Activated T-helper 2 cell treated with anti-CD3 and anti-CD28 coated beads, Interferon-gamma antibody, Interleukin-2, Interleukin-4, amounts not matched to agents 10 μg/mL and 5 μg/mL and 100 μg/mL, durations not matched to agents 14 hours and 24 hours and 36 hours (primary cell): ENCODE measurements at places on chromosomes 7 and 10. TPM values are rescaled to one million over a fixed set of nuclear protein-coding genes. Genes with fewer than 3 reads are reported as not detected.

GRCh38 chr10:121891103-121891502, 36.7 kb downstream of the ATE1 start:
- no peak overlapping the region for H3K27ac ChIP-seq
- H3K27me3 ChIP-seq: no peaks in the 10 kb centered on the region
- H3K36me3 ChIP-seq: peaks cover 15% of the 10 kb centered on the region
- no peak for DNase-seq
- H3K4me1 ChIP-seq: no peaks in the 10 kb centered on the region

GRCh38 chr7:26279405-26279804, 12.3 kb upstream of the SNX10 start:
- H3K27me3 ChIP-seq: no peaks in the 10 kb centered on the region
- no peaks in the 10 kb centered on the region for H3K36me3 ChIP-seq
- H3K27ac ChIP-seq: no peak overlapping the region

- H3K27ac ChIP-seq: no peak overlapping the region
- H3K4me3 ChIP-seq: no peak overlapping the region
- H3K4me1 ChIP-seq: no peaks in the 10 kb centered on the region
These were observed 19.0 kb upstream of the COMTD1 start for GRCh38 chr10:75254739-75255138.

CPED1 gene
- not detected in 2 replicates for total RNA-seq

DNA sequence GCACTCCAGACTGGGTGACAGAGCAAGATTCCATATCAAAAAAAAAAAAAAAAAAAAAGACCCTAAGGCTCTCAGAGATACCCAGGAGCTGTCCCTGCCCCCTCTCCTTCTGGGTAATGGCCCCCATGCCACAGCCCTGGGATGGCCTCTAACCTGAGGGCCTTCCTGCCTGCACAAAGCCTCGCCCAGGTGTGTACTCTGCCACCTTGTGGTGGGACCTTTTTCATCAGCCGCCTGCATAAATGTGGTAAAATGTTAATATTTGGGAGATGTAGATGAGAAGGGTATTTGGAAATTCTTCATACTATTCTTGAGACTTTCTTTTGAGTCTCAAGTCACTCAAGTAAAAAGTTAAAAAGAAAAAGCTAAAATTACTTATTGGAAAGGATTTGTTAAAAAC, 46.3 kb upstream of the RNF216 start:
- peak; percentile 24 for DNase-seq
- H3K27me3 ChIP-seq: no peaks in the 10 kb centered on the region
- H3K4me1 ChIP-seq: peaks cover 13% of the 10 kb centered on the region
- H3K4me3 ChIP-seq: no peak overlapping the region

DNA sequence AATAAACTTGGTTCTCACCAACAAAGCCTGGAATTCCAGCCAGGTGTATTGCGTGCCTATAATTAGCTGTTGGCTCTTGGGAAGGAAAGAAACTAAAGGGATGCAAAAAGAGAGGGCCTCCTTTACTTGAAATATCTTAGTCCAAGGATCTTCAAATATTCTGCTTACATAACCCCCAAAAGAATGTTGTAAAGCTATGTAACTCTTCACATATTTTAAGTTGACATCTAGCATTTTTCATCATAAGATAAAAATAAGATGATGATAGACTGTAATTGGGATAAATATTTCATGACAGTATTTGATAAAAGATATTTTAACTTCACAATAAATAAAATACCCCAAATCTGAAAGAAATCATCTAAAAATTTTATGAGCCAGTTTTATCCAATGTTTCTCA, 52.5 kb upstream of the SEPTIN7 start:
- H3K36me3 ChIP-seq: no peaks in the 10 kb centered on the region
- no peak overlapping the region for H3K27ac ChIP-seq
- H3K4me1 ChIP-seq: no peaks in the 10 kb centered on the region

DNA sequence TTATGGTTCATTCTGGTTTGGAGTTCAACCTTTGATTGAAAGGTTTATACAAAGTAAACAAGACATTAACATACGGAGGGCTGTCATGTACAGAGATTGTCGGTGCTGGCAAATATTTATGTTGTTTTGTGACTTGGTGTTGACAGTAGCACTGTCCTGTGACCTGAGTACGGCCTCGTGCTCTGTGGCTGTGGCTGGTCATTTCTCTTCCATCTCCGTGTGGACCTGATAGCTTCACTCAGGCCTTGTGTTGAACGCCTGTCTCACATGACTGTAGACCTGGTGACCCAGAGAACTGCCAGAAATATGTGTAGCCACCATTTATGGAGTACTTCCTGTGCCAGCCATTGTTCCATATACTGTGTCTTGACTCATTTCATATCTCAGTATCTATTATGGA, 311.6 kb downstream of the CCDC3 start:
- no peaks in the 10 kb centered on the region for H3K36me3 ChIP-seq
- H3K27ac ChIP-seq: peak overlapping the region; percentile 18
- no peak for DNase-seq
- no peaks in the 10 kb centered on the region for H3K27me3 ChIP-seq
- H3K4me3 ChIP-seq: no peak overlapping the region

DNA sequence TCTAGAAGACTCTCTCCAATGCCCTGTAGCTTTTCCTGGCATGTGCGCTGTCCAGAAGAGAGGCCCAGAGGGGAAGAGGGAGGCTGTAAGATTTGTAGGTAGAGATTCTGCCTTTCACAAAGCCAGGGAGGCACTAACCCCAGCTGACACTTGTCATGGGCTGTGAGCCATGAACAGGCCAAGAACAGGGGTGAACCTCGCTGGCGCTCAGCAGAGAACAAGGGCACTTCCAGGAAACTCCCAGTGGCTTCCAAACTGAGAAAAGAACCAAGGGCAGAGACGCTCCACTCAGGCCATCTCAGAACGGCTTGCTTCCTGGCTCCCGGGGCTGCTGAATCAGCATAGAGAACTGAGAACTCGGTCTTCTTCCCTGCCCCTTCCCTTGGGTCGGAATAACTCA, 257.8 kb upstream of the ZNF32 start:
- no peak for DNase-seq
- H3K4me3 ChIP-seq: no peak overlapping the region
- H3K27me3 ChIP-seq: peaks cover 14% of the 10 kb centered on the region
- H3K27ac ChIP-seq: no peak overlapping the region
- no peaks in the 10 kb centered on the region for H3K36me3 ChIP-seq

LDB3 gene
- total RNA-seq: 0.05 TPM in 1 of 2 replicates, not detected in the other

DNA sequence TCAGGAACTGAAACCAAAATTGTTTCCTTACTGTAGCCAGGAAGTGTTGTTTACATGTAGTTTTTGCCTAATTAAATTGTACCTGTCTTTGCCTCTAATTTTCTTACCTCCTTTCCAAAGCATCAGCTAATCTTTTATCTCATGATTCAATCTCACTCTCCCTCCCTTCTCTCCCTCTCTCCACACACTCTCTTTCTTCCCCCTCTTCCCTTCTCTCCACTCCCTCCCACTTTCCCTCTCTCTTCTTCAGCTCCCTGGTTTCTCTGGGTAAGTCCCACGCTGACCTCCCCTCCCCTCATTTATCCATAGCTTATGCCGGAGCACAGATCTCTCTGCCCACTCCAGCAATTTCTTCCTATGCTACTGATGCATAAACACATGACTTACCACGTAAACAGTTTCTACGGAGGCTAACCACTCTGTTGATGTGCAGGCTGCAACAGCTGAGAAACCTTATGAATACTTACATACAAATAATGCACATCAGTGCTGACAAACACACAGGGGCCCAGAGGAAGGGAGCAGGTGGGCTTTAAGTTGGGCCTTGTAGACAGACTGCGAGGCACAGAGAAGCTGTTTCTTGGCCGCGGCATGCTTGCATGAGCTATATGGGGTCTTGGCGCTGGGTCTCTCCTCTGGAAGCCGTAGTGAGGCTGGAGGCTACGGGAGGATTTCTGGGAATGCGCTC, 174.4 kb upstream of the PLXNA4 start:
- no peaks in the 10 kb centered on the region for H3K36me3 ChIP-seq
- DNase-seq: no peak
- peaks cover 5% of the 10 kb centered on the region for H3K27me3 ChIP-seq
- H3K4me3 ChIP-seq: no peak overlapping the region
- H3K4me1 ChIP-seq: no peaks in the 10 kb centered on the region

GRCh38 chr7:47226696-47227095, 355.2 kb downstream of the TNS3 start:
- H3K27me3 ChIP-seq: no peaks in the 10 kb centered on the region
- no peak for DNase-seq
- H3K4me1 ChIP-seq: no peaks in the 10 kb centered on the region
- H3K4me3 ChIP-seq: no peak overlapping the region
- H3K27ac ChIP-seq: no peak overlapping the region

MYL10 gene
- total RNA-seq: not detected in 2 replicates

GNB2 gene
- total RNA-seq: 221 and 224 TPM in 2 replicates

NUTM2B gene
- total RNA-seq: 0.59 and 1.1 TPM in 2 replicates

HILPDA gene
- total RNA-seq: 406 and 416 TPM in 2 replicates

DNA sequence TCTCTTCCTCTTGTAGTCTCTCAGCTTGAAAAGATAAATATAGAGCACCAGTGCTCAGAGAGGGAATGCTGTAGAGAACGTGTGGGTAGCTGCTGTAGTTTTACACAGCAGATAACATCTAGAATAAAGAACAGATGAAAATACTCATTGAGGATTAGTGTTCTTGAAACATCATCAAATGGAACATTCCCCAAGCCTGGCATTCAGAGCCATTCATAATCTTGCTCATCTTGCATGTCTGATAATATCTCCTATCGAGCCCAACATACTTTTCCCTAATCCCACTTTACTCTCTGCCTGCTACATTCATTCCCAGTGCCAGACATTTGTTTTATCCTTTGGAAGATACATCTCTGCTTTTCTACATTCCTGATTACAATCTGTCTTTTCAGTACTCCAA, 35.2 kb downstream of the MCU start:
- H3K36me3 ChIP-seq: no peaks in the 10 kb centered on the region
- H3K4me1 ChIP-seq: peaks cover 24% of the 10 kb centered on the region
- peaks cover 8% of the 10 kb centered on the region for H3K27me3 ChIP-seq
- no peak overlapping the region for H3K4me3 ChIP-seq
- H3K27ac ChIP-seq: no peak overlapping the region

GRCh38 chr7:73770002-73770859, at the start of gene CLDN3:
Gene CLDN3 (minus strand): TSS chr7:73770270. CDS start chr7:73770049, 221 bp downstream.
- peaks cover 27% of the 10 kb centered on the region for H3K27me3 ChIP-seq
- H3K4me1 ChIP-seq: peaks cover 5% of the 10 kb centered on the region
- H3K36me3 ChIP-seq: no peaks in the 10 kb centered on the region
- H3K27ac ChIP-seq: no peak within 1 kb of the TSS
- peak within 1 kb of the TSS; percentile 13 for H3K4me3 ChIP-seq

- H3K27ac ChIP-seq: no peak overlapping the region
- H3K27me3 ChIP-seq: peaks cover 5% of the 10 kb centered on the region
- H3K36me3 ChIP-seq: no peaks in the 10 kb centered on the region
- no peak overlapping the region for H3K4me3 ChIP-seq
- H3K4me1 ChIP-seq: peaks cover 3% of the 10 kb centered on the region
These were observed 31.9 kb upstream of the HPS1 start for GRCh38 chr10:98478430-98479222.

- H3K4me3 ChIP-seq: no peak overlapping the region
- no peaks in the 10 kb centered on the region for H3K27me3 ChIP-seq
These were observed 22.2 kb downstream of the TYW1B start for GRCh38 chr7:72805526-72806494.

DNA sequence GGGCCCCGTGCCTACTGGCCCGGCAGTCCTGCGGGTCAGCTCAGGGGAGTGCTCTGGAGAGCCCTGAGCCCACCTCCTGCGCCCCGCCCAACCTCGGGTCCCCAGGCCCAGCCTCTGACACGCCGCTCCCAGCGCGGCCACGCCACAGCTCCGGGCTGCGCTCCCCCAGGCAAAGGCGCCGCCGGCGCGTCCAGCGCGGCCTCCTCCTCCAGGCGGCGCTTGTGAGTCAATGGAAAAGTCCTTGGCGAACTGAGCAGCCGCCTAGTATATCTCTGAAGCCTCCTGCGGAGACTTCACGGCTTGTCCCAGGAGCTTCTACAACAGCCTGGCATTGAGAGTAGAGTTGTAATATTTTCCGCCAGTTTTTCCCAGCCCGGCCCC, 29.5 kb upstream of the BMS1 start:
- H3K4me1 ChIP-seq: peaks cover 5% of the 10 kb centered on the region
- peak overlapping the region; percentile 26 for H3K4me3 ChIP-seq
- peaks cover 56% of the 10 kb centered on the region for H3K27me3 ChIP-seq
- no peaks in the 10 kb centered on the region for H3K36me3 ChIP-seq

DYDC1 gene
- total RNA-seq: not detected in 2 replicates

DNA sequence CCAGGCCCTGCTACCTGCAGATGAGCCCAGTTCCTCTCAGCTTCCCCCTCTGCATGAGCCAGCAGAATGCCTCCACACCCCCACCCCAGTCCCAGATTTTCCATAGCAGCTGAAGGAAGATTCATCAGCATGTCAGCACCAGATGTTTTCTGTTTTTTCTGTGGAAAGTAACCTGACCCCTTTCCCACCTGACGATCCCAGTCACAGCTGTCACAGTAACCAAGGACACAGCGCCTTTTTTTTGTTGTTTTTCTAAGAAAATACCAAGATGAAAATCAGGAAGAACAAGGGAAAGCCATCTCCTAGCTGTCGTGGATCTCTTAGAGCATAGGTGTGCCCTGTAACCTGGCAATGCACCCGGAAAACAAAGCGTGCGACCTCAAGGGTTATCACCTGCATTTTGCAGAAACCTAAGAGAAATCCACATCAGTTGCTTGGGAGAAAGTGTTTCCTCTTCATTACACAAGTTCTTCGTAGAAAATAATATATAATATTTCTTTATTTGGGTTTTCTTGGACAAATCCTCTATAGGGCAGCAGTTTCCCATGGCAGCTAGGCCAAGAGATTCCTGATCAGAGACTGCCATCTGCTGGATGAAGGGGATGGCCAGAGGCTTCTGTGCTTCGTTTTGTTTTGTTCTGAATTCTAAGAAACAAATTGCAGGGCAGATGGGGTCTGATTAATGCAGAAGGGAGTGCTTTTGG, 401.9 kb downstream of the TNS3 start:
- H3K4me3 ChIP-seq: no peak overlapping the region
- no peaks in the 10 kb centered on the region for H3K27me3 ChIP-seq
- no peaks in the 10 kb centered on the region for H3K4me1 ChIP-seq
- H3K36me3 ChIP-seq: no peaks in the 10 kb centered on the region
- DNase-seq: no peak
- no peak overlapping the region for H3K27ac ChIP-seq

GALNT17 gene
- not detected in 2 replicates for total RNA-seq

- no peaks in the 10 kb centered on the region for H3K4me1 ChIP-seq
- H3K36me3 ChIP-seq: no peaks in the 10 kb centered on the region
- H3K4me3 ChIP-seq: no peak overlapping the region
- no peak overlapping the region for H3K27ac ChIP-seq
These were observed 40.1 kb upstream of the RET start for GRCh38 chr10:43036481-43037428.

DNA sequence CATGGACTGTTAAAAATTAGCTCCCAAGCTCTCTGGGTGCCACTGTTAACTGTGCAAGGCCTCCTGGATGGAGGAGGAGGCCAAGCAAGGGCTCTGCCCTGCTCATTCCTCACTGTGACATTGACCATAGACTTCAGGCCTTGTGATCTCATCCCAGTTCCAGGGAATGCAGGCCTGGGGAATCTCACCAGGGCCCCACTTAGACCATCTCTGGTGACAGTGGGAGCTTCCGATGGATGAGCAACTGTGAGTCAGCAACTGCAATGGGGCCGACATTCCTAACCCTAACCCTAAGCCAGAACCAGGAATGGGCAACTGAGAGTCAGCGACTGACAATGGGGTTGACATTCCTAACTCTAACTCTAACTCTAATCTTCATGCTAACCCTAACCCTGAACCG, 50.4 kb upstream of the MSMB start:
- H3K4me3 ChIP-seq: no peak overlapping the region
- no peaks in the 10 kb centered on the region for H3K36me3 ChIP-seq
- H3K4me1 ChIP-seq: peaks cover 25% of the 10 kb centered on the region

- H3K4me1 ChIP-seq: peaks cover 18% of the 10 kb centered on the region
- peaks cover 13% of the 10 kb centered on the region for H3K36me3 ChIP-seq
- DNase-seq: no peak
- H3K27ac ChIP-seq: peak overlapping the region; percentile 69
- no peaks in the 10 kb centered on the region for H3K27me3 ChIP-seq
These were observed 26.7 kb upstream of the CYCS start for GRCh38 chr7:25151773-25152172.

NXPH1 gene
- not detected in 2 replicates for total RNA-seq

- no peak for DNase-seq
- no peaks in the 10 kb centered on the region for H3K4me1 ChIP-seq
- no peak overlapping the region for H3K4me3 ChIP-seq
These were observed 47.7 kb downstream of the KIAA1217 start for GRCh38 chr10:24256619-24257107.
